ENCODE measurements at places on chromosomes 13 and 19.
A peak's percentile ranks its signal among the peaks of the same experiment; 100 is the strongest.

GRCh38 chr13:113796964-113797676, 38.1 kb downstream of the TMEM255B start:
- no peak for DNase-seq

DNA sequence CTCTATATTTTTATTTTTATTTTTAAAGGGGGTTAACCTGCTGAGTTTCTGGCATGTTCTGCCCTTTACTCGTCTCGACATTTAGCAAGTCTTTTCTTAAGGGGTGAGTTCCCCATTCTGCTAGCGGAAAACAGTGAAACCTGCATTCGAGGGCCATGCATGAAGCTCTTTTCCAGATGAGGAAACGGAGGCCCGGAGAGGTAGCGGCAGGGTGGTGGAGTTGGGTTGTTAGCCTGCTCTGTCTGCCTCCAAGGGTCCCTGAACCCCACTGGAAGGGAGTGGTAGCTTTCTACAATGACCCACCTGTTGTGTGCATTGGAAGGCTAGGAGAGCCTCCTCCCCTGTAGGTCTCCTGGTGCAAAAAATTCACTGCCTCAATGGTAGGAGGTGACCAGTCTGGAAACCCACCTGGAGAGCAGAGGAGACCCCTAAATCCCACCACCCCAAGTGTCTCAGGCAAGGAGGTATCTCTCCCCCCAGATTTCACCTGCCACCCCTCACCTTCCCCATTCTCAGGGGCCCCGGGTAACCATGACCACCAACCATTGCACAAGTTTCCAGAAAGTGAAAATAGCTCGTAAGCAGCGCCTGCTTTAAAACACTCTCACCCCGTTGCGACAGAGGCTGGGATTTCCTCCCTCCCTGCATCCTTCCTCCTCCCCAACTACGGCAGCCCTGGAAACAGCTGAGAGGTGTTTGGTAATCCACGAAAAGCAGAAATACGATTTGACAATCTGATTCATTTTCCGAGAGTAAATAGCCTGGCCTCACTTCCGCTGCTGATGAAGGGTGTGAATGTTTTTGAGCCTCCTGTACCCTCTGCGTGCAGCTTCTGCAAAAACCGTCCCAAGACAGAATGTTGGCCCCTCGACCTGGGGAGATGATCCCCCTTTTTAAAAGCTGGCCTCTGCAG, 3.5 kb downstream of the KLF2 start:
- DNase-seq = peak; percentile 23

DNA sequence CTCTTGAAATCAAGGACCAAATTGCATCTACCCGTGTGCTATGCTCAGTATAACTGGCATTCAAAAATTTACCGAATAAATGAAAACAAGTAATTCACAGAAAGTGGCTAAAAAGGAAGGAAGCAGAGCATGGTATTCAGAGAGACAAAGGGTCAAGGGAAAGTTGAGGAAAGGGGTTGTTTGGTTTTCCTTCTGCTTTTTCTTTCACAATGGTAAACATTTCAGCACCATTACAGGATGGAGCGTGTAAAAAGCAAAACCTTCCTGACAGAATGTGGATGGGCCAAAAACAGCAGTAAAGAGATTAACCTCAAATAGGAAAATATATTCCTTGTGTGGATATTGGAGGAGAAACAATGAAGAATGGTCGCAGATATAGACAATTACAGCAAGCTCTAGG, 14.8 kb downstream of the DIAPH3 start:
- no peak for DNase-seq

- DNase-seq = no peak
Observed at GRCh38 chr19:2454962-2455850, 1.6 kb downstream of the LMNB2 start.

- peak; percentile 90 for DNase-seq
Observed at GRCh38 chr19:48513289-48514122, 1.9 kb upstream of the LMTK3 start.

DNA sequence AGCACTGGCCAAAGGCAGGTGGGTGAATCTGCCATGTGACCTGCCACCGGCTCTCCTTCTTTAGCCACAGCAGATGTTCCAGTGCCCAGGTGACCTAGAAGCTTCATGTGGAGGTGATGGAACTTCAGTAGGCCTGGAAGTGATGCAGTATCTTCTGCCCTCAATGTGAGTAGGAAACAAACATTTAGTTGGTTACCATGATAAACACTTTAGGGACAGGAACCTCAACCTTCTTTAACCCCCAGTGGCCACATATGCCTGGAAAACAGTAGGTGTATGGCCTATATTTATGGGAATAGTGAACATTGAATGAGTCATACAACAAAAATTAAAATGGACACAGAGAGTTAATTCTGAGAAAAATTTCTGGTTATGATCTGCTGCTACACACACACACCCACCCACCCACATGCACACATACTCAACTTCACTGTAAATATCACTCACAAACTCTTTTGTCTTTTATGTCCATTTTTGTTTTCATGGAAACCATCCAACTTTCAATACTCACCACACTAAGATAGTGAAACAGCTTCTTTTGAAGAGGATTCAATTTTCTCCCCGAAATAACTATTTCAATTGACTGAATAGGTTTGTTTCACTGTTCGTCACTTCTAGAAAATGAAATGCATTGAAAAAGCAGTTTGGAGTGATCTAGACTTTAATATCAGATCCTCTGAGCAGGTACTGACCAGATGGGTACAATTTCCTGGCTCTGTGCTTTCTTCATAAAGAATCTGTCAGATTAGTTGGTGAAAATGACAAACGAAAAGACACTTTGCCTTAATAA, 97.3 kb downstream of the STARD13 start:
- no peak for DNase-seq

DNA sequence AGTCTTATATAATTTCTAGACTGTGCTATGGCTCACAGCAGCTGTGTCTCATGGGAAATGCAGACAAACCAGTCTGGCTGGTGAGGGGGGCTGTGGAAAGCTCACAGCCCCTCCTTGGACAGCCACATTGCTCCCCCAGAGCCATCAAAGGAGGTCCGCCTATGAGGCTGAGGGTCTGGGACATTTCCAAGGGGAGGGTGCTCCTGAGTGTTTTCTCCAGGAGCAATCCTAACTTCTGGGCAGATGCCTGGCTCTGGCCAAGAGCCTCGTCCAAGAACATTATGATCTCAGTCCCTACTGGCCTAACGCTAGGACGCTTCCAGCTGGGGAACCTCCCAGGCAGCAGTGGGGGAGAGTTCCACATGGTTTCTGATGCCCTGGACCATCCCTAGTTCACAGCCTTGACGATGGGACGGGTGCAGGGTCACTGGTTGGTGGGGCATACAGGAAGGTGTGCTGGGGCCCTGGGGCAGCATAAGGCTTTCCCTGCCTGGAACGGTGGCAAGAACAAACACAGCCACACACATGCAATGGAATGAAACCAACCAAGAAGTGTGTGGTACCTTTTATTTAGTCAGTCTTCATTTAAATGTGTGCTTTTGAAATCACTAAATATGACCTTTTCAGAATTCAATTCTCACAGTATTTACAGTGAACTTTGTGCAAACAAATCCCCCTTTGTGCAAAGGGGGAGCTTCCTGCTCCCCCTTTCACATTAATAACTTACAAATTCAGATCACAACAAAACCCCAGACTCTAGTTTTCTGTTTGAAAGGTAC, 60.6 kb downstream of the CDADC1 start:
- DNase-seq = no peak

- peak; percentile 94 for DNase-seq
Observed at GRCh38 chr19:18418483-18419194, 559 bp upstream of the SSBP4 start.

DNA sequence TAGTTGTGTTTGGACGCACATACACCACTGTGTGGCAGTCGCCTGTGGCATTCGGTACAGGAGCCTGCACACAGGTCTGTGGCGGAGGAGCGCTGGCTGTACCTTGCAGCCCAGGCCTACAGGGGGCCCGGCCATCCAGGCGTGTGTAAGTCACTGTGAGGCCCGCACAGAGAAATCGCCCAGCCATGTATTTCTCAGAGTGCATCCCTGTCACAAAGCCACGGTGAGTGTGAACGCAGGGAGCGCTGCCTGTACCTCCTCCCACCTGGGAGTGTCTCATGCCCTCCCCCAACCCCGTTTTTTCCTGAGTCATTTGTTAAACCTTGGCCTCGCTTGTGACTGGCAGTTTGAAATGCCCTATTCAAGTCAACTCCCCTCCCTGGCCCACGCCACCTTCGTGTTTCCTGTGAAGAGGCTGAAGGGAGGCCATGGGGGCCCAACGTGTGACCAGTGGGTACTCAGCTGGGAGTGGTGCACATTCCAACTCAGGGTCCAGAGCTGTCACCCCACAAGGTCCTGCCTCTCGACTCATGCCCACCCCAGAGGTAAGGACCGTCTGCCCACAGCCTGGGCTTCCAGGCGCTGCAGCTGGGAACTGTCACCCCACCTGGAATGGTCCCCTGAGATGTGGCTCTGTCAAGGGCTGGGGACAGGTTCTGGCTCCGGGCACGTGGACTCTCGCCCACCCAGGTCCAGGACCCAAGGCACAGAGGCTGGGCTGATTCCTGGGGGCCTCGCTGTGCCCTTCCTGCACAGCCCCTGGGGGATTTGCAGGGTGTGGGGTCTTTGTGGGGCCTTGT, 11.6 kb upstream of the RASA3 start:
- DNase-seq = peak; percentile 74

DNA sequence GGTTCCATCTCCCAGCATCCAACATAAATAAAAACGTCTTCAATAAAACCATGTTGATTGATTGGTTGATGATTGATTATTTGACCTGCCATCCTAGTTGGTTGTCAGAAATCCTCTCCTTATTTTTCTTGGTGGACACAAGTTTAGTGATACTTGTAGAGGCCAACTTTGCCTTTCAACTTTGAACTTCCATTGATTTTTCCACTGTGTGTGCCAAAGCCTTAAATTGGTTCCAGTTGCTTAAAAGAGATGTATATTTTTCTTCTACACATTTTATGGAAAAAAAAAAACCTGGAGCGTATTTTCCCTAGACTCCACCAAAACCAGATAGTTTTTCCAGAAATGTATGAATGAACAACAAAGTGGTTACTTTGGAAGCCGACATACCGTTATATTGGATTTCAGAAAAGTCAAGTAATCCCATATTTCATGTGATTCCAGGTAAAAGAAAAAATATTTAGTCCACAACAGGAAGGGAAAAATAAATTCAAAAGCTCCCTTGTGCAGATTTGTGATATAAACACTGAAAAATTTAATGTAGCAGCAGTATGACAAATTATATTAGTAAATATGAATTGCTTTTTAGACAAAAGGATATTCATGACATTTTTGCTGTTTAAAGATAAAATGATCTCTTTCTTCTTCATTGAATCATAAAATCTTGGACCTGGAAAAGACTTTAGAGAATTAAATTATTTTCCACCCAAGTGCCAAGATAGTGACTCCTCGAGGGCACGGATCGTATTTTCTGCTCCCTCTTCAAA, 85.2 kb downstream of the MBNL2 start:
- peak; percentile 62 for DNase-seq

DNA sequence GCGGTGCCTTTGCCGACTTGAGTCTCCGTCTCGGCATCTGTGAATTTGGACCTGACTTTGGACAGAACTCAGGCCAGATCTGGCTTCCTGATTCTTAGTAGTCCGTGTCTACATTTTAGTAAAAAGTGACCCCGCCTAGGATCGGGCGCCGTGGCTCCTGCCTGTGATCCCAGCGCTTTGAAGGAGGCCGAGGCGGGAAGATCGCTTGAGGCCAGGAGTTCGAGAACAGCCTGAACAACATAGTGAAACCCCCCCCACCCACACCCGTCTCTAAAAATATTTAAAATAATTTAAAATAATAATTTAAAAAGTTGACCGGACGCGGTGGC, 849 bp upstream of the TCF3 start:
- no peak for DNase-seq

DNA sequence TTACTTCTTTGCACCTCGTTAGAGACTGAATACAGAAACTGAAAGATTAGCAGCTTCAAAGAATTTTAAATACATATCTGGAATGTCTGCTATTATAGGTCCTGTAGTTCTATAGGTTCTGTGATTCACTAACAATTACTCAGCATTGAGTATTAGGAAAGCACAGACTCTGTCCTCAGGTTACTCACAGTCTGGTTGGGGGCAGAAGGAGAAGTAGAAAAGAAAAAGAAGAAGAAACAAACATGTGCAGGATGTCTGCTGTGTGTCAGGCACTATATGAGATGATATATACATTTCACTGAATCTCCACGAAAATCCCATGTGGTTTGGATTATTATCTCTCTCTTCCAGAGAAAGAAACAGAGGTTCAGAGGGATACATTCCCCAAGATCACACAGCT, 40.1 kb downstream of the SERTM1 start:
- no peak for DNase-seq

DNA sequence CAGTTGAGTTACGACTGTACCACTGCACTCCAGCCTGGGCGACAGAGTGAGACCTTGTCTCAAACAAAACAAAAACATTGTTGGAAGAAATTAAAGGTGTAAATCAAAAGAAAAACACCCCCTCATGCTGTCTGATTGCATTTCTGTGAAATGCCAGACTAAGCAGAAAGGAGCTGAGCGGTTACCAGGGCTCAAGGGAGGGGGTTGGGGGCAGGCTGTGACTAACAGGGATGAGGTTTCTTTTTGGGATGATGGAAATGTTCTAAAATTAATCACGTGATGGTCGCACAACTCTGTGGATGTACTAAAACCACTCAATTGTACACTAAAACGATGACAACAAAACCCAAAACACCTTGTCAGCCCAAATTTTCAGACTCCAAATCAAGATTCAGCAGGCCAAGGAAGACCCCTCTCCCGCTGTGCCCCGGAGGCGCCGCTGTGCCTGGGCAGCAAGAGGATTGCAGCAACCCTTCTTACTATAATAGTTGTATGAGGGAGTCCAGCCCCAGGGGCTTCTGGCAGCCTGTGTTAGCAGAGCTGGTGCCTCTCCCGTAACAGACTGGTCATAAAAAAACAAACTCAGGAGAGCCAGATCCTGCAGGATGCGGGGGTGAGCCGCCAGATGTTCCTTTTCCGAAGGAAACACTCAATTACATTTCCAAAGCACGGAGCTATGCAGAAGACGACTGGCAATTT, 20.9 kb downstream of the CAPS start:
- DNase-seq = peak; percentile 53

GRCh38 chr13:31008400-31009115, 76.1 kb downstream of the TEX26 start:
- DNase-seq = no peak

DNA sequence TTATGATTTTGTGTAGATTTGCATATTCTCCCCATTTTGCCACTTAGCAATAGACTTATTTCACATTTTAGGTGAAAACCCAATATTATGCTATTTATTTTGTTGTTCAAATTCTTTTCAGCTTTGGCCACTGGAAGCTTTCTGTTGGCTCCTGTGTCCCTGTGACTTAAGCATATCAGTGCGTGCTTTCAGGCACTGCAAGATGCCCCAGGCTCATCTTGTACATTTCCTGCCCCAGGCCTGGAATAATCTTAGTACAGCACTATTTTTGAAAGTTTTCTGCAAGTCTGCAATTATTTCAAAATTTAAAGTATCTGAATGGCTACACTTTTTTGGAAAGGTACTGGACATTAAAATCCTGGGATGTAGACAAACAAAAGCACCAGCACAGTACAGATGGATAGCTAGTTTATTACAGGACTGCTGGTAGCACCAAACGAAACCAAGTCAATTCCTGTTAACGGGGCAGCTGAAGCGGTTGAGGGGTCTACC, 3.5 kb upstream of the CCNP start:
- no peak for DNase-seq

- DNase-seq = no peak
Observed at GRCh38 chr19:5354403-5354802, 13.8 kb upstream of the PTPRS start.
